ENCODE measurements at places on chromosomes 6 and 20.

- DNase-seq = no peak
Measured at GRCh38 chr6:168938546-168938945, 315.1 kb downstream of the THBS2 start.

GRCh38 chr6:20572288-20572687, 38.0 kb downstream of the CDKAL1 start:
- DNase-seq = no peak

- peak; percentile 14 for DNase-seq
Measured at GRCh38 chr20:23637282-23638221, at the start of gene CST3. Gene CST3, minus strand, starts transcription at chr20:23637955. Its CDS starts 93 bp downstream, at chr20:23637862.

GRCh38 chr20:18101125-18101810, 36.4 kb upstream of the KAT14 start:
- DNase-seq = no peak

DNA sequence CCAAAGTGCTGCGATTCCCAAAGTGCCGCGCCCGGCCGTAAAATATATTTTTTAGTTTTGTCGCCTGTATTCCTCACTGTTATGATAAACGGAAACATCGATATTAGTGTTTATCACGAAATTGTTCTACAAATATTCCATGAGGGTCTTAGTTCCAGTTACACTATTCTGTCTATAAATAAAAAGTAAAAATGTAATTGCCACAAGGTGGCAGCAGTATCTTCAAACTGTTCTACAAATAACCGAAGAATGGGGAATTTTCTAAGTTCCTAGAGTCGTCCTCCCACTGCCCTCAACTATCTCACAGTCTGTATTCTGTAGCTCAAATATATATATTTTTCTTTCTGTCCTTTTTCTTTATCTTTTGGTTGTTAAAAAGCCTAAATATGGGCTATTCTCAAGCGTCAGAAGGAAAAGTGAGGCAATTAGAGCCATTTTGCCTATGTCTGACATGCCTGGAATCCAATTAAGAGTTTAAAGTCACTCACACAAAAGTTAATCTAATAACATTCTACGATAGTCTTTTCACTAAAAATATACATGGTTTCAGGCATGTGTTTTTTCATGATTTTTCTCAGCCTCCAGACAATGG, 14.2 kb upstream of the FAM162B start:
- DNase-seq = no peak

DNA sequence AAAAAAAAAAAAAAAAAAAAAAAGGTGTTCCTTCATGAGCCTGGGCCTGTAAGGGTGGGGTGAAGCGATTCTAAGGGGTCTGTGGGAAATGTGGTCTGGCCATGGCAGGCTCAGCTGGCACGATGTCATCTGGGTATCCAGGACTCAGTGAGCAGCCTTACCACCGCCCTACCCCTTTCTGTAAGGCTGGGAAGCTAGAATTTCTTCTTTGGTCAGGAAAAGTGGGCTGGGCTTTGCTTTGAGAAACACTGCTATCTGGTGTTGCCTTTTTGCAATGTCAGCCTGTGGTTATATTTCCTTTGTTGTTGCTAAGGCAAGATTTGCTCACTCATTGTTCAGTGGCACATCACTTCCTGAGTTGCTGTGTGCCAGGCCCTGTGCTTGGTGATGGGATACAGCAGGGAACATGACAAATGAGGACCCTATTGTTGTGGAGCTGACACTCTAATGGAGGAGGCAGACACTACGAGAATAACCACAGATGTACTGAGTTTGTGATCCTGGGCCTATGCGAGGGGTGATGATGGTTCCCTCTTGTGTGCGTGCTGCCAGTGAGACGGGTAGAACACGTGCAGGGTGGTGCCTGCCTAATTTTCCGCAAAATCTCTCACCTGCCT, 45.9 kb upstream of the ZNFX1 start:
- no peak for DNase-seq

DNA sequence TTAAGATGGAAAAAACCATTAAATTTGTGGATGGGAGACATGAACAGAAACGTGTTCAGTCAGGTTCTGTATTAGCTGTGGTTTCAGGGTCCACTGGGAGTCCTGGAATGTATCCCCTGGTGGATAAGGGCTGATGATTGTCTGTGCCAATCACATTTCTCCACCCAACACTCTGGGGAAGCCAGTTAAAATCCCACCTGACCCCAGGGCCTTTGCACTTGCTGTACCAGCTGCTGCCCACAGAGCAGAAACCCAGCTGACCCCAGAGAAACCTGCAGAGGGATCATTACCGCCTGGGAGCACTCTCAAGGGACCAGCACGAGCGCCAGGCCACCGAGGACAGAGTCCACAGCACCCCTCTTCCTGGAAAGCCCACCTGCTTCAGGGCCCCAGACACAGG, 260.7 kb downstream of the PREX1 start:
- no peak for DNase-seq

- DNase-seq = no peak
Measured at GRCh38 chr20:41011551-41012067, 17.0 kb upstream of the TOP1 start.

DNA sequence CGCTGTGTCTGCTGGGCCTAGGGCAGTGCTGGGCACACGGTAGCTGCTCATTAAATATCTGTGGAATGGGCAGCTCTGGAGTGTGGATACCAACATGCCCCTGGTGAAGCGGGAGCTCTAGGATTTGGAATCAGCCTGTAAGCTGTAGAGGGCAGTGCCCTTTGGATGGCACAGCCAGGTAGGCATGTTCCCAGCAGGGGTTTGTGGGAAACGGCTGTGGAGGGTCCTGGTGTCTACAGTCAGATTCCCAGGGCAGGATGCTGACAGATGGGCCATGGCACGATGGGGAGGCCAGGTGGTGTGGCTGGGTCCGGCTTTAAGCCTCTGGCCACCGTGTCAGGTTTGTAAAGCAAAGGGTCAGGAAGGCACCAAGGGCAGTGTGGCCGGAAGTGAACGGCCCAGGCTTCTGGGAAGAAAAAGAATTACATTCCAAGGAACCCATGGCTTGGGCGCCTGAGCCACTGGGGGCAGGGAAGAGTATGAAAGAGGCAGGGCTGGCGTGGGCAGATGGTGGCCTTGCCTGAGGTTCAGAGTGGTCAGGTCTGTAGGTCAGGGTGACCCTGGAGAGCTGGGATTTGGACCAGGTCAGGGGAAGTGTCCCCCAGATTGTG, 44.8 kb downstream of the UBE2V1 start:
- DNase-seq = no peak

- DNase-seq = no peak
Measured at GRCh38 chr6:28408076-28408802, 8.7 kb upstream of the ZSCAN12 start.

DNA sequence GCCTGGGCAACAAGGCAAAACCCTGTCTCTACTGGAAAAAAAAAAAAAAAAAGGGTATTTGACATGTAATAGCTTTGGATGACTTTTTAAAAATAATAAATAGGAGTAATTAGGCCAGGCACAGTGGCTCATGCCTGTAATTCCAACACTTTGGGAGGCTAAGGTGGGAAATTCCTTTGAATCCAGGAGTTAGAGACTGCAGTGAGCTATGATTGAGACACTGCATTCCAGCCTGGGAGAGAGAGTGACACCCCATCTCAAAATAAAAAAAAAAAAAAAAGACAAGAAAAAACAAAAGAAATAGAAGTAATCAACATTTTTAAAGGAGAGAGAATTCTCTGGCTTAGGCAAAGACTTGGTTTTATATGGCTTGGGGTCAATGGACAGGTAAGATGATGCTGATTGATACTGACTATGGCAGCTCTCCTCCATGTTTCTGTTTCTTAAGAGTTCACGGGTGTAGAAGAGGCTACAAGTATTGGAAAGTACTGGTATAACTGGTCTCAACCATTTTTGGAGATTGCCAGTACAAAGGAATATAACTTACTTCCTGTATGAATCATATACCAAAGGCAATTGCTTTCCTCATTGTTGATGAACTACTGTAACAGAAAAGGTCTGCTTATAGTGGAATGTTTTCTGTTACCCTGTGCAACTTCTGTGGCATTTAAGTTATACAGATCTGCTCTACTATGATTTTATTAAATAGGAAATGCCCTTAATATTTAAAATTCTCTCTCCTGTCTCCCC, 10.1 kb downstream of the MAP3K5 start:
- no peak for DNase-seq

DNA sequence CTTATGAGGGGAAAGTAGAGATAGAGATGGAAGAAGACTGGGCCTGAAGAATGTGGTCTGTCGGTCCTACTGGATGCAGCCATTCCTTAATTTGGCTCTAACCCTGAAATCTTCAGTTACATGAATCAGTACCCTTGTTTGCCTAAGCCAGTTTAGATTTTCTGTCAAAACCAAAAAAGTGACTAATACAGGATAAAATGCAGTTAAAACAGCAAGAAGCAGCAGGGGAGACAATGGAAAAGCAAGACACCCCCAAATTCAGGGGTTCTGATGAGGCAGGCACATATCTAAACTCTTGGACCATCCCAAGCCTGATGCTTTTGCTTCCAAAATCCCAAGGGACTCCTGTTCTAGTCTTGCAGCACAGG, 17.4 kb upstream of the UBE2V1 start:
- DNase-seq = no peak

- no peak for DNase-seq
Measured at GRCh38 chr6:82364087-82365015, 734 bp downstream of the TPBG start.

DNA sequence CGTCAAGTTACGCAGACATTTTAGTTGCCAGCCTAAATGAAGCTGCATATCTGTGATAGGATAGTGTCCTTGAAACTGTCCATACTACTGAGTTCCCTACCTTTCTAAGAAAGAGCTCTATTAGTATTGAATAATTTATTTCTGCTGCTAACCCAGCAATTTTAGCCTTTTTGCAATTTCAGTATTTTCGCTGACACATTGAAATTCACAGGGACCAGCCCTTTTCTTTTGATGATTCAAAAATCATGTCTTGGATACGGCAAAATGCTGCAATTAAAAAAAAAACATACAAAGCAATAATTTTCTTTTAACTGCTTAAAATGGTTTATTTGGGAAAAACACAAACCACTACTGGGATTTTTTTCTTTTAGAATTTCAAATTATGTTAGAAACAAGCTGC, 563.3 kb downstream of the TBC1D32 start:
- DNase-seq = no peak

- DNase-seq = no peak
Measured at GRCh38 chr6:77371748-77372147, 91.5 kb downstream of the HTR1B start.

All from stimulated activated CD8-positive, alpha-beta memory T cell treated with anti-CD3 and anti-CD28 coated beads, Interleukin-2, amount 100 ng/mL, for 48 hours (primary cell).